ENCODE measurements at places on chromosomes 5 and 9.

DNA sequence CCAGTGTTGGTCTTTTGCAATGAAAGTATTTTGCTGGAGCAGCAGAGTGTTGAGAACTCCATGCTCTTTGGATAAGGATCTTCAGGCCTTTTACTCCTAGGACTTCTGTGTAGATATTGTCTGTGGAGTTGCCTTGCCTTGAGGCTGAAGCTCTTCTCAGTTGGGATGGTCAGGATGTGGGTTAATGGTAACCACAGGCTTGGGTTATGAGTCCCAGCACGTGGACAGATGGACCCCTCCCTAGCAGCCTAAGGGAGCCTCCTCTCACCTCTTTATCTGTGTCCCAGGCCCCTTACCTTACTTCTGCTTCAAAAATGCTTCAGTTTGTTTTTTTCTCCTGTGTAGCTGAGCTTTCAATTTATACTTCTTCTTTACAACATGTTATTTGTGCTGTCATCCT lies 109.9 kb downstream of the MEGF10 start:
- no peak for DNase-seq

- DNase-seq: no peak
Observed at GRCh38 chr9:135030566-135031226, 56.8 kb upstream of the OLFM1 start.

DNA sequence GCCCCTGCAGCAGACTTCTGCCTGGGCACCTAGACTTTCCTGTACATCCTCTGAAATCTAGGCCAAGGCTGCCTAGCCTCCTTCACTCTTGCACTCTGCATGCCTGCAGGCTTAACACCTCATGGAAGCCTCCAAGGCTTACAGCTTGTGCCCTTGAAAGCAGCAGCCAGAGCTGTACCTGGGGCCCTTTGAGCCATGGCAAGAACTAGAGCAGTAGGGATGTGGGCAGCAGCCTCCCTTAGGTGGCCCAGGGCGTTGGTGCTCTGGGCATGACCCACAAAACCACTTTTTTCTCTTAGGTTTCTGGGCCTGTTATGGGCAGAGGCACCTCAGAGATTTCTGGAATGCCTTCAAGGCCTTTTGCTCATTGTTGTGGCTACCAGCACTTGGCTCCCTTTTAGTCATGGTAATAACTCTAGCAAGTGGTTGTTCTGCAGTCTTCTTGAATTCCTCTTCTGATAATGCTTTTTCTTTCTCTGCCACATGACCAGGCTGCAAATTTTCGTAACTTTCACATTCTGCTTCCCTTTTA lies 606.2 kb downstream of the TLE4 start:
- no peak for DNase-seq

- no peak for DNase-seq
Observed at GRCh38 chr5:134583766-134584165, 48.9 kb downstream of the SAR1B start.

DNA sequence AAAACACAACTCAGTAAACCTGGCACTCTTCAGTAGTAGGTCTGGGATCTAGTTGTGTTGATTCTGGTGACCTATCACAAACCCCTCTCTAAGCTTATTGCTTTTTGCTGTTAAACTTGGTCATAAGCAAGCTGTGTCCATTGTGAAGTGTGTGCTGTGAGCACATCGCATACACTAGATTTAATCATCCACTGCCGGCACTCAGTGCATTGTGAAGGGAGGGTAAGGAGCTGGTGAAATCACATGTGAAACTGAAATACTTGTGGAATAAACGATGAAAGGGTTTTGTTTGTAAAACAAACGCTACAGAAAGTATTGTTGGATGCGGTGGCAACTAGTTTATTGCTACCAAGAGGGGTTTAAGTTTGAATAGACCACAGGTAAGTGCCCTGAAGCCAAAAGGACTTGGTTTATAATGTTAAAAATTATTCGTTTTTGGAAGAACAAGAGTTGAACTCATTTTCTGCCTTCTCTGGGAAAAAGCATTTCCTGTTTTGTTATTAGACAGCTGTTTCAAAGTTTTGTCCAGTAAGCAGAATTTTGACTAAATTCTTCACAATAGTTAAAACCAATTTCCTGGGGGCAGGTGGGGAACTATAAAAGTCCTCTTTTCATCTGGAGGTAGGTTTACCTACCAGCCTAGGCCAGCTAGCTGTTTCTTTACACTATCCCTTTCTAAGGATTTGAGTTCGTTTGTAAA lies 24.6 kb downstream of the TJP2 start:
- no peak for DNase-seq

DNA sequence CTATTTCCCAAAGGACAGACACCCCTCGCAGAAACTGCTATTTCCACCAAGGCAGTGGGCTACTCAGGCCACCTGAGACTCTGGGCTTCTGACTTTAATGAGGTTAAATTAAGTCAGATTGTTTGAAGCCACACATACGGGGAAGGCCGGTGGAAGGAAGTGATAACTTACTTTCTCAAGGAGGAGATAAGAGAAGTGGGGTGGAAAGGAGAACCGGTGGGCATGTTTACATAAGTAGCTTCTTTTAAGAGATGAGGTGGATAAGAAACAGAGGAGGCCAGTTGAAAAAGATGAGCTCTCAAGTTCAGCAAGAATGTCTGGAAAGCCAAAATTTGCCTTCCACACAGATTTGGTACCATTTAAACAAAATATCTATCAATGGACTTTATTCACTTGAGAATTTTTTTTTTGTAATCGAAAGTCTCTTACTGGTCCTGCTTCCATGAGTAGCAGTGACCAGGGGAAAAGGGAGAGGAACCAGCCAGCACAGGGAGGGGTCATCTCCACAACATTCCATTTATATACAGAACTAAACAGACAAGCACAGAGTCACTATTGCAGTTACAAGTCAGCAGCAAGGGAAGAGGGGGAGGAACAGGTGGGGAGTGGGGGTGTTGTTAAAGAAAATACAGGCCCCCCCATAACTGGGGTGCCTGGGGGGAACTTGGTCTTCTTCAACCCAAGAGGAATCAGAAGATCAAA lies 20.0 kb downstream of the CCDC125 start:
- no peak for DNase-seq
